Activated CD4-positive, alpha-beta T cell treated with anti-CD3 and anti-CD28 coated beads for 24 hours (primary cell): ENCODE measurements at places on chromosomes 7 and 10.
A peak's percentile ranks its signal among the peaks of the same experiment; 100 is the strongest.

- DNase-seq = no peak
These were observed 24.0 kb upstream of the PAPSS2 start for GRCh38 chr10:87635498-87636312.

DNA sequence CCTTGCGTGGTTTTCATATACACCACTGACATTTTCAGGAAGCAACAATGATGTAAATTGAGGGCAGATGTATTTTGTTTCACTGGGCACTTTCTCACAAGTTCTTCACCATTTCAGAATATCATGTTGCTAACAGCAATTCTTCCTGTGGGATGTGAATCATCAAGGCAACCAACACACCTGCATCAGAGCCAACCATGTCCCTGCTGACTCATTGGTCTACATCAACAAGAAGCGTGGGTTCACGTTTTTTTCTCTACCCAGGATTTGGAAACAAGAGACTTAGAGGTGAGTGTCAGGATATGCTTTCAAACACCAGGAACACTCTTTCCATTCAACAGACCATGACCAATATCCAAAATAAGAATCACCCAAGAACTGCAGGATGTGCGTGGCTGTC is 203.9 kb downstream of the TEX36 start:
- no peak for DNase-seq

GRCh38 chr10:95290461-95291364 is at the start of gene PDLIM1:
Gene PDLIM1 (minus strand): TSS chr10:95291003. CDS start chr10:95290915, 88 bp downstream.
- DNase-seq = no peak

DNA sequence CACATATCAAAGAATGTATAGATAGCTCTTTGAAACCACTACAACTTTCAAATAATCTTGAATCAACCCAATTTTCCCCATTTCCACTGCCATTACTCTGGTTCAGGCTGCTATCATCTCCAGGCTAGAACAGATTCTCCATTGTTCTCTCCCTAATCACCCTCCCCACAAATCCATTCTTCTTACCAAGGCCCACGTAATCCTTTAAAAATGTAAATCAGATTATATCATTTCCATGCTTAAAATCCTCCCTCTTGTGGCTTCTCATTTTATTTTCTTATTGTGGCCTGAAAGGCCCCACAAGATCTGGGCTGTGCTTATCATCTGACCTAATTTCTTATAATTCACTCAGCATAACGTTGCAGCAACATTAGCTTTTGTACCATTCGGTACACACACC is 3.0 kb upstream of the PON1 start:
- DNase-seq = no peak

GRCh38 chr7:48938539-48939295 is 14.4 kb downstream of the CDC14C start:
- DNase-seq = no peak

DNA sequence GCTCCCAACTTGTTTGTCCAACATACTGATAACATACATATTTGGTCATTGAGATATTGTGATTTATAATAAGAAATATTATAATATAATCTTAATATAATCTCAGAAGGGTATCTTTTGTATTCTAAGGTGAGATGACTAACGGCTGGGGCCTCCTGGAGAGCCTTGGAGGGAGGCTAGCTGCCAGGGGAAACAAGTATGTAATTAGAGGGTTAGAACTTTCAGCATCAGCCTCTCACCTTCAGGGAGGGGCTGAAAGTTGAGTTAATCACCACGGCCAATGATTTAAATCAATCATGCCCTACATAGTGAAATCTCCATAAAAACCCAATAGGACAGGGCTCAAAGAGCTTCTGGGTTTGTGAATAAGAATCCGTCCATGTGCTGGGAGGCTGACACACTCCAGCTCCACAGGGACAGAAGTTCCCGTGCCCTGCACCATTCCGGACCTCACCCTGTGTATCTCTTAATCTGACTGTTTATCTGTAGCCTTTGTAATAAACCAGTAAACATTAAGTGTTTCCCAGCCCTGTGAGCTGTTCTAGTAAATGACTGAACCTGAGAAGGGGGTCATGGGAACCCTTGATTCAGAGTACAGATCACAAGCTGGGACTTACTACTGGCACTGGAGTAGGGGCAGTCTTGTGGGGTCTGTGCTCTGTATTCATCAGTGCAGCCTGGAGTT is 86.3 kb upstream of the STEAP1B start:
- no peak for DNase-seq

DNA sequence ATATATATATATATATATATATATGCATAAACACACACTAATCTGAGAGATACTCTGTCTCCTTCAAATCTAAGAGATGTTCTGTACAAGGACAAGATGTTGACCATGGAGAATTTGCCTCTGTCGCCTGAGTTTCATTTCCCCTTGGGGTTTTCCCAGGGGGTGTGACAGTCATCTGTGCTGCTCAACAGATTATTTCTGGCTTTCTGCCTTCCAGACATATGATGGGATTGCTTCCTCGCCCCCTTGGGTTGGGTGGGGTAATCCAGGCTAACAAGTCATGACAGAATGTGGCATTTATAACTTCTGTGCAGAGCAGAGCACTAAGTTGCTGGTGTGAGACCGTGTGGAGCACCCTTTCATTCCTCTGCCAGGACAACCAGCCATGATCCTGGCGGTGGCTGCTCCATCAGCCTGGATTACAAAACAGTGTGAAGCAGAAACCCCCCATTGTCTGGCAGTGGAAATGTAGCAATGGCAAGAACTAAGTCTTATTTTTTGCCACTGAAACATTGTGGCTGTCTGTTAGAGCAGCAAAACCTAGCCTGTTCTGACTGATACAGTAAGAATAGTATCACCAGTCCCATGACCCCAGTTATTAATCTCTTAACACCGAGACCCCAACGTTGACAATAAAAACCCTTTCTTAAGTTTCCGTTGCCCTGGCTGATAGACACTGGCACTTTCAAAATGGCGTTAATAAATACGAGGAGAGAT is 13.7 kb upstream of the USP6NL start:
- DNase-seq = no peak

GRCh38 chr7:27106901-27107240 is 4.4 kb upstream of the HOXA2 start:
- DNase-seq = no peak

- DNase-seq = peak; percentile 71
These were observed 166.1 kb downstream of the ST7 start for GRCh38 chr7:117119192-117119924.

DNA sequence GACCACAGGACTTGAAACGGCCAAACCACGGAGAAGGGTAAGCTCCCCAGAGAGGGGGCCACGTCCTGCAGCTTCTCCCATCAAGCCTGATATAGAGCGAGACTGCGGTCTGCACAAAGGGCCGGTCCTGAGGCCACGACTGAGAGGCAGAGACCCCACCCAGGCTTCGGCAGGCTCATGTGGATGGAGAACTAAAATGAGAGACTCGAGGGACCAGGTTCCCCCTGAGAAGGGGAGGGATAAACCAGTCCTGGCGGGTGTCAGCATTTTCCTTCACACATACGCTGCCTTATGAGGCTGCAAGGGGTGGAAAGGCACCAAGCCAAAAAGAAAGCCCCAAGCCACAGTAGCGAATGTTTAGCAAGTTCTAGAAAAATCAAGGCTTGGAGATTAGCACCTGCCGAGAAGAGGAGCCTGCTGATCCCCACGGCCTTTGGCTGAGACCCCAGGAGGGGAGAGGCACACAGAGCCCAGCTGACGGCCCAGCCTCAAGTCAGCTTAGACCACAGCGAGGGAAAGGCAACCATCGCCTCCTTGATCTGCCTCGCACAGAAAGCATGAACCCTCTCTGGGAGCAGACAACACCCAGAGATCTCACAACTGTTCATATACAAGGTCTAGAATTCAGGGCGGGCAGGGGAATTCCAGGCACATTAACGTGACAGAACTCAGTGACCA is 92.6 kb upstream of the RNF32 start:
- no peak for DNase-seq

DNA sequence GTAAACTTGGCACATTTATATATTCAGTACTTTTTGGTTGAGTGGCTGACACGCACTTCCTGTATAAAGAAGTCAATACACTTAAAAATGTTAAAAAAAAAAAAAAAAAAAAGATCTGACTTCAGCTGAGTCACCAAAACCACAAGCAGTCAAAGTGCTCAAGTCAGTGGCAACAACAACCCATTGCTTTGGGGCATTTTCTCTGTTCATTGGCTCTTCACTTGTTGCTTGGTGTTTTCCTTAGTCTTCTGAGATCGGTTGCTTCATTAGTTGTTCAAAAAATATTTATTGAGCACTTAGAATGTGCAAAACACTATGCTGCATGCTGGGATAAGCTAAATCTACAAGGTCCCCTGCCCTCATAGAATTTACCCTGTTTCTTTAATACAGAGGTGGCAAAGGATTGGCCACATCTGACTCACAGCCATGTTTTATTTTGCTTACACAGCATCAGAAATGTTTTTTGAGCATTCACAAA is 63.7 kb downstream of the ZNRF2 start:
- peak; percentile 20 for DNase-seq

DNA sequence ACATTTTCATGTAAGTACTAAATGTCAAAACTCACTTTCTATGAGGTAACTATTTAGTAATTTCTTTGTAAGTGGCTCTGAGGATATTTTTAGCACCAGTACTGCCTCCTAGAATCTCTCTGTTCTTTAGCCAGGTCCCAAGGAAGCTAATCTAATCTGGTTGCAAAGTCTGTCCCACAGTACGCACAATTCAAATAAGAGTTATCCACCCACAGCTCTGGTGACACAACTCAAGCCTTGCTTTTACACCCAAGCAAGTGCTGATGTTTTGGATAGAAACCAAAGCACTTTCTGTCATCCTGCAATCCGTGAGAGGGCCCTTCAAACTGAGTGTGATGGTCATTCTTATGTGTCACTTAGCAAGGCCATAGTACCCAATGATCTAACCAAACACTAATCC is 14.5 kb downstream of the GIMAP5 start:
- no peak for DNase-seq

GRCh38 chr10:87706731-87707130 is 47.1 kb downstream of the PAPSS2 start:
- DNase-seq = no peak

DNA sequence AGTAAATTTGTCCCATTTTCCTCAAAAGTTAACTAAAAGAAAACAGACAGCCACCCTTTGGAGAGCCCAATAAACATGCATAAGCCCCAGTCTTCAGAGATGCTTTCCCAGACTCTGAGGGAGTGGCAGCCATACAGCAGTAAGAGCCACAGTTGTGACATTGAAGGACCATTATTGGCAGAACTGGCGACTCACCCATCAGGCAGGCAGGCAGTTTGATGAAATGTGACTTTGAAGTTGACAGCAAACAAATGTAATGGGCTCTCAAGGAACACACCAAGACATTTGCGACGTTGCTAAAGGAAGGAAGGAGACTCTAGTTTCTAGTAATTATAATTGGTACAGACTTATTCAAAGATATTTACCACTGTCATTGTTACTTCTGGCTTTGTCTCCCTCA is 287.5 kb upstream of the PHYHIPL start:
- no peak for DNase-seq
